Stomach (tissue), 19 donors: ENCODE measurements at places on chromosomes 5 and 9. TPM values are rescaled to one million over a fixed set of nuclear protein-coding genes. Genes with fewer than 3 reads are reported as not detected.
A peak's percentile ranks its signal among the peaks of the same experiment; 100 is the strongest.

The SOX30 gene
- not detected for total RNA-seq

The GRIN3A gene
- not detected for total RNA-seq

DNA sequence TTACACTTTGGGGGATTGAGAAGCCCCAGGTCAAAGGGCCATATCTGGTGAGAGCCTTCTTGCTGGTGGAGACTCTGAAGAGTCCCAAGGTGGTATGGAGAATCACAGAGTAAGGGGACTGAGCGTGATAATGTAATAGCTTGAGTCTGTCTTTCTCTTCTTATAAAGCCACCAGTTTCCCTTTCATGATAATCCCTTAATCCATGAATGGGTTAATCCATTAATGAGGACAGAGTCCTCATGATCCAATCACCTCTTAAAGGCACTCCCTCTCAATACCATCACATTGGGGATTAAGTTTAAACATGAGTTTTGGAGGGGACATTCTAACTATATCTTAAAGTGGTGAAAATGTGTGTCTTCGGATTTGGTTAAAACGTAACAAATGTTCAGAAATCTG is 21.5 kb downstream of the WDR36 start:
- no peak for DNase-seq

DNA sequence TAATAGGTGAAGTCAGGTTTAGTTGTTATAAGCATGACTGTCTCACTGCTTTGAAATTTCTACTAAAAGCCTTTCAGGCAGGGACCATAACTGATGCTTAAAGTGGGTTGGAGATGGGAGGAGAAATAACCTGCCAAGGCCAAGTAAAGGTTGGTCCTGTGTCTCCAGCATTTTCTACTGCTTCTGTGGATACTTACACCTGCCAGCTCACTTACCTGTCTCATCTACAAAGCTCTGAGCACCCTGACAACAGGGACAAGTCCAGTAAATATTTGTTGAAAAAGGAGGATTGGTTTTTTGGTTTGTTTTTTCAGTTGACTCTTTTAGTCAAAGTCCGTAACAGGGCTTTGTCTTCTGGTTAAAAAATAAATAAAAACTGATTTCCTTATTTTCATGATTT is 38.6 kb downstream of the GRAMD2B start:
- DNase-seq: no peak

- no peak for DNase-seq
Observed at GRCh38 chr5:36521838-36522745, 84.3 kb upstream of the SLC1A3 start.

DNA sequence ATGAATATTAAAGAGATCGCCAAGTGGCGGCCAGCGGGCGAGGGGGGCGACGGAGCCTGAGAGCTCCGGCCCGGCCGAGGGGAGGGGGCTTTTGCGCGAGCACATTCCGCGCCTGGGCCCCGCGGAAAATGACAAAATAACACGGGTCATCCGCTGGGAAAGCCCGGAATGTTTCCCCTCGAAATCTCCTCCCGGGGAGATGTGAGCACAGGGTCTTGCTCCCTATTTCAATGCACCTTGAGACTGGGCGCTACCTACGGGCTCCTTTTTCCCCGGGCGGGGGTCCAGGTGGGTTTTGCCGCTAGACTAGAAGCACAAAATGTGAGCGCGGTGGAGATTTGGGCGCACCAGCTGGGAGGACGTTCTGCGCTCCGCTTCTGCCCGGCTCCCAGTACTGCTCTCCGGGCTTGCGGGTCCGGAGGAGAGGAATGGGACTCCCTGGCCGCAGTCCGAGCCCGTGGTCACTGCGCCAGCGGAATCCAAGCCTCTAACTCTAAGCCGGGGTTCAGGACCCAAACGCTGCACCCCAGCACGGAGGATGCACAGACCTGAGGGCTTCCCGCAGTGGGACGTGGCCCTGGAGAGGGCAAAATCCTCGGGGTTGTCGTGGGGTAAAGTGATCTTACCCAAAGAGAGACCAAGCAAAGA is 2.8 kb upstream of the PRDM12 start:
- DNase-seq: no peak

The SV2C gene
- 1.4 TPM for total RNA-seq

- no peak for DNase-seq
Observed at GRCh38 chr5:68053202-68053601, 162.4 kb upstream of the PIK3R1 start.

GRCh38 chr5:147093138-147093537 is 141.7 kb upstream of the STK32A start:
- DNase-seq: peak; percentile 10

GRCh38 chr9:72929542-72929941 is 23.3 kb downstream of the ALDH1A1 start:
- DNase-seq: no peak

GRCh38 chr9:35114840-35115628 is 628 bp downstream of the ATOSB start:
- DNase-seq: peak; percentile 42

- DNase-seq: no peak
Observed at GRCh38 chr5:170542691-170543293, 39.0 kb downstream of the KCNIP1 start.

- DNase-seq: no peak
Observed at GRCh38 chr9:124001458-124001799, 10.1 kb upstream of the LHX2 start.

GRCh38 chr5:39419796-39420195 is 5.0 kb downstream of the DAB2 start:
- DNase-seq: no peak

DNA sequence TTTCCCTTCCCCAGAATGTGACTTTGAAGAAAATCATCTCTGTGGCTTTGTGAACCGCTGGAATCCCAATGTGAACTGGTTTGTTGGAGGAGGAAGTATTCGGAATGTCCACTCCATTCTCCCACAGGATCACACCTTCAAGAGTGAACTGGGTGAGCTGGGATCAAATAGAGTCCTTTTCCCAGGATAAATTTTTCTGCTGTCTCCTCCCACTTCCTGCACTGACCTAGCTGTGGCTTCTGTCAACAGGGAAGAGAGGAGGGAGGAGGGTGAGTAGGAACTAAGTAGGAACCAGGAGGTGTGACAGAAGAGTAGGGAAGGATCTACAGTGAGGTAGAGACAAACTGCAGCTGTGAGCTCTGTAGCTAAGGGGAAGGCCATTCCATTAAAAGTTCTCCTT is 69.3 kb downstream of the MAMDC2 start:
- no peak for DNase-seq

GRCh38 chr5:154078272-154078671 is 39.5 kb downstream of the MFAP3 start:
- peak; percentile 27 for DNase-seq

The EQTN gene
- not detected for total RNA-seq

- DNase-seq: peak; percentile 80
Observed at GRCh38 chr5:176578391-176578808, 29.3 kb downstream of the CDHR2 start.

- no peak for DNase-seq
Observed at GRCh38 chr5:134604908-134605307, 27.7 kb downstream of the SAR1B start.

The ADGRV1 gene
- total RNA-seq: 10.0 TPM

- DNase-seq: no peak
Observed at GRCh38 chr5:32769711-32770110, 58.6 kb downstream of the NPR3 start.

The BAAT gene
- not detected for total RNA-seq

DNA sequence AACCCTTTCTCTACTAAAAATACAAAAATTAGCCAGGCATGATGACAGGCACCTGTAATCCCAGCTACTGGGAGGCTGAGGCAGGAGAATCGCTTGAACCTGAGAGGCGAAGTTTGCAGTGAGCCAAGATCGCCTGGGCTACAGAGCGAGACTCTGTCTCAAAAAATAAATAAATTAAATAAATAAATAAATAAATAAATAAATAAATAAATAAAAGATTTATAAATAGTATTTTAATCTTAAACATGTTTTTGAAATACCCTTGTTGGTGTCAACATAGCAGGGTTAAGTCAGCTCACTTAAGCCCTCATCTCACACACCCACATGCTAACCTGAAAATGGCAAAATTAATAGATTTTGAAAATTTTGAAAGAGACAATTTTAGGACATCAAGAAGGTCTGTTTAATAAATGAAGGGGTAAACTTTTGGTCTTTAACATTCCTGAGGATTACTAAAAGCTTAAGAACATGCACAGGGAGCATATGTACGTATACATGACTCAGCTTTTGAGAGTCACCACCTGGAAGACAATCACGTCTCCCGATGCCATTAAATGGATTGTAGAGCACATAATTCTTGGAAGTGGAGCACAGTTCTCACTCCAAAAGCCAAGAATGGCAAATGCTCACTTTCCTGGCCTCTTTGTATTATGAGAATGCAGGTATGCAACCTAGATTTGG is 202.5 kb downstream of the GDNF start:
- no peak for DNase-seq

DNA sequence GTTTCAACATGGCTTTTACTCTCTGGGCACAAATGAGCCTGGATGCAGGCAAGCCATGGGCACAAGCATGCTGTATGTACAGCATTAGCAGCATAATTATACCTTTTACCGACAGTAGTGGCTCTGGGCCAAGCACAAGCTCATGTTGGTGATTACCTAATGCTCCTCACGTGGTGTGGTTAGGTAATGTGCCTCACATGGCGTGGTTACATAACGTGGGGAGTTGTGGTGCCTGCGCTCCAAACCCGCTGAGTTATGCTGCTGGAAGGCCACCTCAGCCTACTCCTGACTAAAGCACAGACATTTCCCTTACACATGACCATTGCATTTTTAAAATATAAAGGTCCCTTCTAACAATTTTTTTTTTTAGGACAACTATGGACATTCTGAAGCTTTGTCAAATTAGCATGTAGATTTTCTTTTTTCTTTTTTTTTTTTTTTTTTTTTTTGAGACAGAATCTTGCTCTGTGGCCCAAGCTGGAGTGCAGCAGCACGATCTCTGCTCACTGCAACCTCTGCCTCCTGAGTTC is 794.0 kb downstream of the EFNA5 start:
- DNase-seq: no peak

DNA sequence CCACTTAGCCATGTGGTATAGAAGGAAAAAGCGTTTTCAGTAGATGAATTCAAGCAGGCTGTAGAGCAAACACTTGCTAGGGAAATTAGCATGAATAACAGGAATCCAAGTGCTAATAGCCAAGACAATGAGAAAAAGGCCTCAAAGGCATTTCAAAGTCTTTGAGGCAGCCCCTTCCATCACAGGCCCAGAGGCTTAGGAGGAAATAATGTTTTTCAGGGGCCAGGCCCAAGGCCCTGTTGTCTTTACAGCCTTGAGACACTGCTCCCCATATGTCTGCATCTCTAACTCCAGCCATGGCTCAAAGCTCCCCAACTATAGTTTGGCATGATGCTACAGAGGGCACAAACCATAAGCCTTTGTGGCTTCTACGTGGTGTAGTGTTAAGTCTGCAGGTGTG is 563.5 kb downstream of the TAF11L14 start:
- DNase-seq: no peak

DNA sequence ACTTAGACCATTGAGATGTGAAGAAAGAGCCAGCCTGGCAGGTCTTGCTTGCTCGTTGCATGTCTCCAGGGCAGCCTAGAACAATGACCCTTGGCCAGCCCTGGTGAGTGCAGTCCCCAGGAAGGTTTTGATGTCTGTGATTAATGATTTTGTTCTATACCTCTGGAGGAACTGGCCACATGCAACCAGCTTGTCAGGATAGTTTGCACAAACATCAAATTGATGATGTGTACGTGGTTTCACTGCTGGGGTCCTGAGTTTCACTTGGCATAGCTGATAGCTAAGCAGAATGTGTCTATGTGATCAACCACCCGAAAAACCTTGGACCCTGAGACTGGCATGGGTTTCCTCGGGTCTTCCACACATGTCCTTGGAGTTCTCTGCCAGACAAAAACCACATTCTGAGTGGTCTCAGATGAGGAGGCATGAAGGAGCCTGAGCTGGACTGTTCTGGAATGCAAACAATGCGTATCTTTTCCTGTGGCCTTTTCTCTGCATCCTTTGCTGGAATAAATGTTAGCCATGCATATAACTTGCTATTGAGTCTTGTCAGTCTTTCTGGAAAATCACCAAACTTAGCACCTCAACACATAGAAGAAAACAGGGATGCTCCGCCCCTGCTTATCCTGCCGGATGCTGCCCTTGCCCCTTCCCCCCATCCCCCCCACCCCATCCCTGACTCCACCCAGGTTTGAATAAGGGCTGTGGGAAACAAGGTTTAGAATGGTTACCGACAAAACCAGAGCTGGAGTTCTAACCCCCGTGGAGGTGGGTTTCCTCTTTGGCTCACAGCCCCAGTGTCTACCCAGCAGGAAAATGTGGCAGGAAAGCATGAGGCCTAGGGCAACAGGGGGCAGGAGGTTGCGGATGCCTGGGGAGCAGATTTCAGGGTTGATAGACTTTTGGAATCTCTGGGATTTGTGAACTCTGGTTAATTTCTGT is 50.1 kb upstream of the ANKRD33B start:
- no peak for DNase-seq

GRCh38 chr5:135609981-135610380 is 31.2 kb upstream of the CXCL14 start:
- DNase-seq: no peak

GRCh38 chr5:119080936-119081335 is 10.0 kb downstream of the DMXL1 start:
- no peak for DNase-seq

DNA sequence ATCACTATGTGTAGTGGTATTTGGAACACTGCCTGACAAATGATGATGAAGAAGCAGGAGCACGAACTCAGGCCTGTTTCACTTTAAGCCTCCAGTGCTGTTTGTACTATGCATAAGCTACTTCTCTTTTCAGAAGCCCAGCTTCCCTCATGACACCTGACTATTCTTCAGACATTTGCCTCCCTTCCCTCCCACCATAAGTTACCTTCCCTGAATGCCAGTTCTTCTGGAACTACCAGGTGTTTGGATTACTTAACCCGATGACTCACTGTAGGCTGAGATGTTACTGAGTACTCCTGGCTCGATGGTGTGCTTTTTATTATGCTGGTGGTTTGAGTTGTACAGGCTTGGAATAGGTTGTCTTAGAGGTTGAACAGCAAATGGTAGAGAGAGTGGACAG is 180.0 kb downstream of the SPATA31D1 start:
- DNase-seq: no peak

DNA sequence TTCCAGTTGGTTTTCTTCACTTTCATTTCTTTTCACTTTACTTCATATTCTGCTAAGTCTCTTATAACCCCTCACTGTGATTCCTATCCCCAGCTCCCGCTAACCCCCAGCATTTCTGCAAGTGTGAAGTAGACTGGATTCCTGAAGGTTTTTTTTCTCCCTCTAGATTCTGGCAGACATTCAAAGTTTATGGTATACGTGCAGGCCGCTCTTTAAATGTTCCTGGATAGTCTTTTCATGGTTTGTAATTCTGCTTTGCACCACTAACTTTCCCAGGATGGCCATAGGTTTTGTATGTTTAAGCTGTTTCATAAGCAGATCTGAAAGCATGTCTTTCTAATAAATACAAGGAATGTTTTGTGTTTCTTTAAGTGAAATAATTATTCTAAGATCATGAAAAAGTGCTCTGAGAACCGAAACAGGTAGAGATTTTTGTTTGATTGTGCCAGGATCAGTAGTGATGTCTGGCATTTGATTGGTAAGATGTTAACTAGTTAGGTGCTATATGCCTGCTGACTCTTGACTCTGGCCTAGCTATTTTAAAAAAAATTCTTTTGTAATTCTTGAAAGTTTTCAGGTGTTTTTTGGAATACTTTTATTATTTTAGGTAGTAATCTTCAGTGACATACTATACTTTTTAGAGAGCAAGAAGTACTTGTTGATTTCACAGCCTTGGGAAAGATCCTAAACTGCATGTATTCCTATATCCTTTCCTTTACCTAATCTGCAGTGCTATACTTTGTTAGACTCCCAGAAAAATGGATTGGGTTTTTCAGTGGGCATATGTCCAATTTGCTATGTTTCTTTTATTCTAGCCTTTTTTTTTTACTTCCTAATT is 29.7 kb downstream of the CNOT6 start:
- no peak for DNase-seq

The IFNA17 gene
- total RNA-seq: not detected

The SH3RF2 gene
- total RNA-seq: 45.9 TPM

The CARD6 gene
- 28.4 TPM for total RNA-seq

The FBP2 gene
- total RNA-seq: 29.3 TPM
